NCI-H510A treated with DMSO at 0.1 percent for 48 hours (cell line): ENCODE measurements at places on chromosomes 7 and 10.

GRCh38 chr10:31757386-31757791 is 171.2 kb downstream of the ARHGAP12 start:
- no peak for DNase-seq

- no peak for DNase-seq
Observed at GRCh38 chr10:91521439-91521838, 111.3 kb downstream of the HECTD2 start.

GRCh38 chr10:30094601-30095000 is 35.2 kb upstream of the JCAD start:
- DNase-seq = no peak

DNA sequence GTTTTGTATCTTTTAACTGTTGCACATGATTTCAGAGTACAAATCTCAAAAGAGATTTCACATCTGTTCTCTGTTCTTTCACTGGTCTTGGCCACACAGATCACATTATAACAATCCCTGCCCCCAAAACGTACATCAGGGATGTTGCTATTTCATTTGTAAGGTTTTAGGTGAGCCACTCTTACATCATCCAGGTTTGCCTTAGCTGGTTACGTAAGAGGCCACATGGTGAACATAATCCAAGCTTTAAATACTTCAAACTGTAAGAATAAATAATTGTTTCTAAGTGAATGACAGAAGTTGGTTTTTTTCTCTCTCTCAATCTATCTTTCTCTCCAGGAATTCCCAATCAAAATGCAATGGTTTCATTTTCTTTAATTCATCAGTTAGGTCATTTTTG is 245.9 kb upstream of the HGF start:
- DNase-seq = no peak

DNA sequence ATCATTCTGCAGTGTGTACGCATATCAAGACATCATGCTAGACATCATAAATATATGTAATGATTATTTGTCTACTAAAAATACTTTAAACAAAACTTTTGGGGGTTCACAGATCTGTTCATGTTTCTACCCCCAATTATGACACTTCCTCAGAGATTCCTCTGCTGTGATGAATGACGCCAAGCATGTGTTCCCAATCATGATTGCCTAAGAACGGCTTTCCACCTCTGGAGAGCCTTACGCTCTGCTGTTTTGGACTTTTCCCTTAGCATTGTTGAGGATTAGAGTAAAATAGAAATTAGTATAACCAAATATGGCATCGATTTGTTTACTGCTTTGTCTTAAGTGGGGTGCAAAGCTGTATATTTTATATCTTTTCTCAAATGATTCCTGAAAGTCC is 236.3 kb upstream of the IGFBP3 start:
- no peak for DNase-seq

GRCh38 chr7:30564243-30564892 is 30.3 kb upstream of the GARS1 start:
- peak; percentile 89 for DNase-seq

DNA sequence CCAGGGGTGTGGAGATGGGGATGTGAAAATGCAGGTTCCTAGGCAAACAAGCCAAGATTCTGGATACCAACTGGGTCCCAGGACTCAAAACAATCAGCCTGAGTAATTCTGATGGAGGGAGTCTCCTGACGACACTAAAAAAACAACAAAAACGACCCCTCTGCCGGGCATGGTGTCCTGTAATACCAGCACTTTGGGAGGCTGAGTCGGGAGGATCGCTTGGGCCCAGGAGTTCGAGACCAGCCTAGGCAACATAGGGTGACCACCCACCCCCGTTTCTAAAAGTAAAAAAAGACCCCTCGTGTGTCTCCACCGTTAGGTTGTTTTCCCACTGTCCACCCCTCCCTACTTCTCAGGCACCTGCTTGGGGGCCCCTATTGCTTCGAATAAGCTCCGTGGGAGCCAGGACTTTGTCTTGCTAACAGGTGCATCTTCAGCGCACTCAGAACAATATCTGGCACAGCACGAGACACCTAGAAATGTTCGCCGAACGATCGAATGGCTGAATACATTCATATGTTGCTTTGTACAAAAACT is 743 bp upstream of the NRF1 start:
- DNase-seq = no peak

- DNase-seq = no peak
Observed at GRCh38 chr10:119769886-119770285, 44.0 kb downstream of the INPP5F start.

DNA sequence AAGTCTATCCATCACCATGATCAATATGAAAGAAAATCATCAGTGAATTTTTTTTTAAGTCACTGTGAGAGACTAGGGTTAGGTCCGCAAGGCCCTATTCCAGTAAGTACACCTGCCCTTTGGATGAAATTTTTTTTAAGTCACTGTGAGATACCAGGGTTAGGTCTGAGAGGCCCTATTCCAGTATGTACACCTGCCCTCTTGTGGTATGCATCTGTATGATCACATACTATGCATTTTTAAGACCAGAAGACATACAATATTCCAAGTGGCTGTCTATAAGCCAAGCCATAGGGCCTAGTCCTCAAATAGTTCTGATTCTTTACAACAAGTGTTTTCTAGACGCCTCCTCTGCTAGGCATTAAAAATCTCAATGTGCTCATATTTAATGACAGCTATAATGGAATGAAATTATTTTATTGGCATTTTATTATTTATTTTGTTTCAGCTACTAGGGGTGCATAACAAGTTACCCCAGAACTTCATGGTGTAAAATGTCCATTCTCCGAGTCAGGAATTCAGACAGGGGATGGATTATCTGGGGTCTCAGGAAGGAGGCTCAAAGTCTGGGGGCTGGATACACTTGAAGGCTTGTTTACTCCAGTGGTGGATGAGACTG is 53.1 kb downstream of the TEX36 start:
- peak; percentile 87 for DNase-seq

DNA sequence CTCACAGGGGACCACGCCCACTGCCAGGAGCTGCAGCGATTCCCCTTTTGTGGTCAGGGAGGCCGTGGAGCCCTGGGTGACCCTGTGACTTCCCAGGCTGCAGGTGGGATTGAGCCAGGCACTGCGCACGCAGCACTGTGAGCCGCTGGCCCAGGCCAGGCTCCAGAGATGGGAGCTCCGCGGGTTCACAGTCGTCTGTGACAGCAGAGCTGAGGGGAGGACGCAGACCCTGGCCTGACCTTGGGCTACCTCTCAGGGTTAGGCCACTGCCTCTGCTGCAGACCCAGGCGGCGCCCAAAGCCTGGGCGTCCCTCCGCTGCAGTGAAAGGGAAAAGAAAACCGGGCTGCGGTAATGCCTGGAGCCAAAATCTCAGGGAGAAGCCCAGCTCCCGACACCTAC is 107.5 kb upstream of the GPR26 start:
- DNase-seq = no peak

DNA sequence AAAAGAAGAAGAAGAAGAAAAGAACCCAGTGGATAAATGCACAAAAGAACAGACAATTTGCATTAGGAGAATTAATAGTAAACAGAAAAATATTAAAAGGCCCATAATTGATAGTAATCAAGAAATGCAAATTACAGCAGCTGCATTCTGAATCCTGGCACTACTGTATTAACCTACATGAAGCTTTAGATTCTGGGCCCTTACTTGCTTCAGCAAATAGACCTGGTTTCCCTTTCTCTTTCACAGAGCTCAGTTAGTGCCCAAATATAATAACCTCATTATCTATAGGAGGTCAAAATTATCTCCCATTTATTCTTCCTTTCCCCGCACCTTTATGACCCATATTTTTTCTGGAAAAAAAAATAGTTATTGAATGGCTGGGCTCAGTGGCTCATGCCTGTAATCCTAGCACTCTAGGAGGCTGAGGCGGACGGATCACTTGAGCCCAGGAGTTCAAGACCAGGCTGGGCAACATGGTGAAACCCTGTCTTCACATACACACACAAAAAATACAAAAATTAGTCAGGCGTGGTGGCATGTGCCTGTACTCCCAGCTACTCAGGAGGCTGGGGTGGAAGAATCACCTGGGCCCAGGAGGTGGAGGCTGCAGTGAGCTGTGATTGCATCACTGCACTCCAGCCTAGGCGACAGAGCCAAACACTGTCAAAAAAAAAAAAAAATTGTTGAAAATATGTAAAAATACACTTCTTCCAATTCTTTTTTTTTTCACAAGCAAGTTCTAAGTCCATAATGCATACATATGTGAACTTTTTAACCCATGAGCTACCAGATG is 36.0 kb upstream of the PIK3AP1 start:
- no peak for DNase-seq

- DNase-seq = no peak
Observed at GRCh38 chr10:76554478-76554877, 1083.1 kb downstream of the KCNMA1 start.

DNA sequence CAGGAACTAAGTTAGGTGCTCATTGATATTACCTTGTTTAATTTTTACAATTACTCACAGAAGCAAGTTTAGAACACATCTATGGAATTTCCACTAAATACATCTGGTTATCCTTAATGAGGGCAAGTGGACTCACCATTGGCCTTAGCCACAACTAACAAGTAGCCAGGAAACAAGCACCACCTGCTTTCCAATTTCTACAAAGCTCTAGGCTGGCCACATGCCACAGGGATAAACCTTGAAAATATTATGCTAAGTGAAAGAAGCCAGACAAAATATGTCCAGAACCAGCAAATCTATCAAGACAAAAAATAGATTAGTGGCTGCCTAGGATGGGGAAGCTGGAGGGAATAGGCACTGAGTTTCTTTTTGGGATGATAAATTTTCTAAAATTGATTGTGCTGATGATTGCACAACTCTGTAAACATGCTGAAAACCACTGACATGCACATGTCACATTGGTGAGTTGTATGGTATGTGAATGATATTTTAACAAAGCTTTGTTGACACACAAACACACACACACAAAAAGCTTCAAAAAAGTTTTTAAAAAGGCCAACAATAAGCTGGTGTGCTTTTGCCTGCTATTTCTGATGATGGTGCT is 179.4 kb downstream of the CPEB3 start:
- DNase-seq = no peak

DNA sequence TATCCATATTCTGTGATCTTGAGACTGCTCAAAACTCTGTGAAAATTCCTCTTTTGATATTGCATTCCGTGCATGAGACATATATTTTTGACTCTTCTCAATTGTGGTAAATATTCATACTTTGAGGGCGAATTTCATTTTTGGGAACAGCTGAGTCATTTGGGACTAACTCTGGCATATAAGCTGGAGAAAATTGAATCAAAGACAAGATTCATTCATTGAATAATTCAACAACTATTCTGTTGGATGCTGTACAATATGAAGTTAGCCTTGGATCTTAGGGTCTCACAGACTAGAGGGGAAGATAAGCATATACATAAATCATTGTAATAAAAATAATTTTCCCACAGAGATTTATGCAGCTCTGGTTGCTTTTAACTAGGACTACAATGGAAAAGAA is 183.2 kb upstream of the NEBL start:
- DNase-seq = no peak

DNA sequence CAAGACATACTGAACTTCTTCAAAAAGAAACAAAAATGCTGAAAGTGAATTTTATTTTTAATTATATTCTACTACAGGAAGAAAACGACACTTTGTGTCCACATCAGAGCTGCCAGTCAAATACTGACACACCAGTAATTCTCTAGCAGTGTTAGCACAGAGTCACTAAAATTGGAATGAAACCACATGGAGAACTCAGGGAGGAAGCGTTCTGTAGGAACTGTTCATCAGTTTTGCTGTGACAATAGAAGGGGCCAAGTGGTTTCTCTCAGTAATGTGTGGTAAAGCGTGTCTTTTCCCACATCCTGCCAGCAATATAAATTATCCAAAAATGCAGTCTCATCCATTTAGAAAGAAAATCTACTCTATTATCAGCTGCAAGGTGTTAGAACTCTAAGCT is 683.3 kb downstream of the GRM8 start:
- DNase-seq = no peak

GRCh38 chr10:22226599-22226998 is 8.8 kb upstream of the EBLN1 start:
- DNase-seq = no peak

DNA sequence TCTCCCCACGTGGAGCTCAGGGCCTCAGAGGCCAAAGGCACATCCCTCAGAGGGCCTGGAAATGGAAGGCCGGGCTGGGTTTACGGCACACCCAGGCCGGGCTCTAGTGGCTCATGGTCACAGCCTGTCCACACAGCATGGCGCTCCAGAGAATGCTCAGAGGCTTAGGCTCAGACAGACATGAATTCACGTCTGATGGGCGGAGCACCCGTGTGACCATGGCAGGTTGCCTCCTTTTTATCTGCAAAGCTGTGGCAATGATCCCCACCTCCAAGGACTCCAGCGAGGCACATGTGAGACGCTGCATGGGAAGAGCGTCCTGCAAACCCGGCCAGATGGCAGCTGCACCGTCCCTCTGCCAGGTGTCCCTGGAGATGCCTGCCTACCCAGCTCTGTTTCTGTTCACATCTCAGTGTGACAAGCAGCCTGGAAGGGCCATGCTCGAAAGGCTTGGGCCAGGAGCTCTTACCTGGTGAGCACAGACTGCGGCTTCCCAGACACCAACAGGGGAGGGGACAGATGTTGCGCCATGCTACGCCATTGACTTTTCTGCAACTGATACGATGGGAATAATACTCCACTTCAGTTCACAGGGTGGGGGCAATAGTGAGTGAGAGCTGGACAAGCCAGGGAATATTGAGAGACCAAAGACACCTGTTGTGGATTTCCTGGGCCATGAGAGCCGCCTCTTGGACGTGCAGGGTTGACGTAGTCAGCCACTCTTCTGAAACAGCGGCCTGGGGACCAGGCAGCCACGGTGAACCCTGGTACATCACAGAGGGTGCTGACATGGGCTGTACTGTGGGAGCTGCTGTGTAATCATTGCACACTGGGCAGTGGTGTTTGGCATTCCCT is 34.4 kb upstream of the FAM20C start:
- no peak for DNase-seq

DNA sequence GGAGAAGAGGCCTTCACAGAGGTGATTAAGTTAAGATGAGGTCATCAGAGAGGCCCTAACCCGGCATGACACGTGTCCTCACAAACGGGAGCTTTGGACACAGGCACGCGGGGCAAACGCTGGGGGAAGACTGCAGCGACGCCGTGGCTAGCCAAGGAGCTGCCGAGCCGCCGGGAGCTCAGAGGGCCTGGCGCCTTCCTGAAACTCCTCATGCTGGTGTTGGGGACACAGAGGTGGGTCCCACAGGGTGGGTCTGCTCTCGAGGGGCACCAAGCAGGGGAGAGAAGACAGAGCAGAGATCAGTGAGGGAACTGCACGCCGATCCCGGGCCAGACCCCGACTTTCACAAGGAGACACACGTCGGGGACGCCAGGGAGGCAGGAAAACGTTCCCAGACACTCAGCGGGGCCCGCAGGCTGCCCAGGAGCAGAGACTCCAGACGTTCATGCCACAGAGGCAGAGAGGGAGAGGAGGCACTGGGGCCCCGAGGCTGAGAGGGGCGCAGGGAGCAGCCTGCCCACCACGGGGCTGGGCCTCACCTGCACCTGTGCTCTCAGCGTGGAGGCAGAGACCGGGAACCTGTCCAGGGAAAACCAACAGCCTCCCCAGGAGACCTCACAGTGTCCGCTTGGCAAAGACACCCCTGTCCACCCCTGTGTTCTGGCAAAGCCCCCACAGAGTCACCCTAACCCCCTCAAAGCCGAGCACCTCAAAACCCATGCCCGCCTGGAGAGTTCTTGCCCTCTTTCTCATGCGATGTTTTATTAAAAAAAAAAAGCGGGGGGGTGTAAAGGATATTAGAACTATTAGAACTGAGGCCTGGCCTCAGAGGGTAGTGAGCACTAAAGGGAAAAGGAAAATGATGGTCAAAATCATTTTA is 103.8 kb downstream of the PDGFA start:
- DNase-seq = no peak

GRCh38 chr10:95539560-95540284 is 21.4 kb downstream of the SORBS1 start:
- DNase-seq = no peak
